Natural killer cell treated with Interleukin-12 subunit alpha and Interleukin-12 subunit beta and Interleukin-15 and Interleukin-18, amount 100 ng/mL, for 72 hours (primary cell): ENCODE measurements at places on chromosomes 6 and 20. TPM values are rescaled to one million over a fixed set of nuclear protein-coding genes. Genes with fewer than 3 reads are reported as not detected.

DNA sequence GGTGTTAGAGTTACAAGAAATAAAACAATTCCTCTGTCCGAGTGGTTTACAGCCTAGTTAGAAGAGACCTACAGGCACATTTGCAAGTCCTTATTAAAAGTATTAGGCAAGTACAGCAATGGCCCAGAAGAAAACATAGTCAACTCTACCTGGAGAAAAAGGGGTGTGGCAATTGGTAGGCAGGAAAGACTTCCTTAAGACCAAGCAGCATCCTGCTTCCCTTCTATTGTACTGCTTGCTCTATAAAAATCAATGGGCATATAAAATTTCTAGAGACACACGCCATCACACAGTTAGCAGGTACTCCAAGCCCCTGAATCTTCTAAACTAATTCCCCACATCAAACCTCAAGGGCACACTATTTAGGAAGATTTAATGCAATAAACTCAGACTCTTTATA lies 185.6 kb downstream of the ATXN1 start:
- DNase-seq = no peak
- no peak overlapping the region for H3K4me3 ChIP-seq
- no peaks in the 10 kb centered on the region for H3K27me3 ChIP-seq
- no peaks in the 10 kb centered on the region for H3K36me3 ChIP-seq

The METTL24 gene
- not detected for total RNA-seq

The TINAG gene
- not detected for total RNA-seq

The ANKRD66 gene
- not detected for total RNA-seq
